G401 (cell line): ENCODE measurements at places on chromosomes 4 and X. TPM values are rescaled to one million over a fixed set of nuclear protein-coding genes. Genes with fewer than 3 reads are reported as not detected.
A peak's percentile ranks its signal among the peaks of the same experiment; 100 is the strongest.

Gene CCDC110
- 0.43 and 0.98 TPM in 2 replicates for total RNA-seq

Gene CC2D2A
- 7.6 and 24.7 TPM in 2 replicates for total RNA-seq

Gene YIPF7
- not detected in 2 replicates for total RNA-seq

DNA sequence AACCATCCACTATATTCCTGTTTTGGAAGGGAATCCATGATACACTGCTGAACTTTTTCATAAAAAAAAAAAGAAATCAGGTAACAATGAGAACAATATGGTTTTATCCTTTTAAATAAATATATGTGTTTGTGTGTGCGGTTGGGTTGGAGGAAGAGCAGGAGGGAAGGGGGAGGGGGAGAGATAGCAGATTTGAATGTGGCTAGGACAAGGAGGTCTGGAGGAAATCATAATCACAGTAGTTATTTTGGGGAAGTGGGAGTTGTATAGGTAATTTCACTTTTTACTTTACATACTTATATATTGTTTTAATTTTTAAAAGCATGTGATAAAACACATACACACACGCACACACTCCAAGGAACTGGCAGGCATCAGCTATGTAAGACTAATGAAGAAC is 134.5 kb upstream of the MBNL3 start:
- DNase-seq, result no peak

DNA sequence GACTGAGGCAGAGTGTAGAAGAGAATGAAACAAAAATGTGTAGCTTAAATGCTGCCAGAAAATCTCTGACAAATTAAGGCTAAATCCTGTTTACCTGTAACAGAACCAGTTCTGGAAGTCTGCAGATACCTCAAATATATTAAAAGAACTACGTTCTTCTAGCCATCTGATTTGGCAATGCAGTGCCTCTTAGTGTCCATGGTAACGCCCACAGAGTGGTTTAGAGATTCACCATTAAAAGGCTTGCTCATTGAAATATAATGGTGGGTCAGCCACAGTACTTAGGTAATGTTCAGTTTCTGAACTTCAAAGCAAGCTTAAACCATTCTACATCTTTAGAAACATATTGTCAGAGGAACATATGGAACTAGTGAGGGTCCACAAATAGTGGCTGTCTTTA is 23.2 kb upstream of the LUZP4 start:
- DNase-seq, result no peak

- DNase-seq, result no peak
Observed at GRCh38 chrX:3154386-3154975, 113.2 kb downstream of the ARSF start.

DNA sequence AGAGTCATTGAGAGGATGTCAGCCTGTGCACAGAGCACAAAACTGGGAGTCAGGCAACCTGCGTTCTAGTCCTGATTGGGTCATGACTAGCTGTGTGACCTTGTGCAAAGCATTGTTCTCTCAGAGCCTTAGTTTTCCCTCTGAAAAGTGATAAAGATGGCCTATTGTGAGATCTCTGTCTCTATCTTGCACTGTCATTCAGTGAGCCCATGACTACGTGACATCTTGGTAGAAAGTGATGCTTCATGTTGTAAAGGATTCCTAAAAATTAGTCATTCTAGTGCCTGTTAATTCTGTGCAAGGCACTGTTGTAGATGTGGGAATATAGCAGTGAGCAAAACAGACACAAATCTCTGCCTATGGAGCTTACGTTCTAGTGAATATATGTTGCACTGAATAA is 2.5 kb downstream of the PGRMC1 start:
- peak; percentile 23 for DNase-seq

DNA sequence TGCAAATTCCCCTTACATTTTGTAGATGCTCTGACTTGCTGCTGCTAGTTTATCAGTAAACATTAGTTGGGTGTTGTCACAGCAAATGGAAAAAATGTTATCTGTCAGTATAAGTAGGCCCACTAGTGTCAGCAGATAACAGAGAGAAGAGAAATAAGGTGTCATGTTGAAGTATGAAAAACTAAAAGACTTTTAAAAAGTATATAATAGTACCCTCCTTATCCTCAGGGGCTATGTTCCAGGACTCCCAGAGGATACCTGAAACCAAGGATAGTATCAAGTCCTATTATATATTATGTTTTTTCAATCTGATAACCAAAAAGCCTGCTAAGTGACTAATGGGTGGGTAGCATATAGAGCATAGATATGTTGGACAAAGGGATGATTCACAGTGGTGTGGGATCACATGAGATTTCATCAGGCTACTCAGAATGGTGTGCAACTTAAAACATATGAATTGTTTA is 11.6 kb upstream of the BMP2K start:
- DNase-seq, result no peak
